Sigmoid colon (tissue), 7 donors: ENCODE measurements at places on chromosomes 4 and X. TPM values are rescaled to one million over a fixed set of nuclear protein-coding genes. Genes with fewer than 3 reads are reported as not detected.

SSX2B gene
- not detected for polyA plus RNA-seq

DNA sequence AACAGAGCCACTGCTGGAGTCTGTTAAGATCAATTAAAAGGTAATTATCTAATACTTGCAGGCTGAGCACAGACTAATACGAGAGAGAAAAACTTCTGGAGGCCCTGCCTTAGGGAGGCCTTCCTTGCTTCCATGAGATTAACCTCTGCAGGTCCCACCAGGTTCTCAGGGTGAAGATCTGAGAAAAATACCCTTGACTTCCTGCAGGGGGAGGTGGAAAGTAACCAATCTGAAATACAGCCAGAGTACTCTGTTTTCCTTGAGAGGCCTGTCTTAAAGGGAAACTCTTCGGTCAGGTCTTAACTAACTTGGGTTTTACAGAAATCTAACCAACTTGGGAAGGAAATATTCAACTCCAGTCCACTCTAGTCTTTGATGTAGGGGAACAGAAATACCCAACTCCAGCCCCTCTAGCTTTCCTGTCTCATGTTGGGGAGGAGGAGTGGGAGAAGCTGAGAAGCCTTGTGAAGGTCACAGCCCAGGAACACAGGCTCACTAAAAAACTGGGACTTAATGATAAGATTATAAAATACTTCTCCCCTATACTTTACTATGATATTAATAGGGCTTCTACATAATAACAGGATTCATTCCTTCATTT lies 77.1 kb downstream of the TBCK start:
- DNase-seq: no peak
- H3K4me1 ChIP-seq: no peaks in the 10 kb centered on the region
- no peaks in the 10 kb centered on the region for H3K27me3 ChIP-seq
- no peak overlapping the region for H3K27ac ChIP-seq
- H3K36me3 ChIP-seq: no peaks in the 10 kb centered on the region

CXorf49 gene
- polyA plus RNA-seq: not detected

SFRP2 gene
- polyA plus RNA-seq: 2.0 TPM

DNA sequence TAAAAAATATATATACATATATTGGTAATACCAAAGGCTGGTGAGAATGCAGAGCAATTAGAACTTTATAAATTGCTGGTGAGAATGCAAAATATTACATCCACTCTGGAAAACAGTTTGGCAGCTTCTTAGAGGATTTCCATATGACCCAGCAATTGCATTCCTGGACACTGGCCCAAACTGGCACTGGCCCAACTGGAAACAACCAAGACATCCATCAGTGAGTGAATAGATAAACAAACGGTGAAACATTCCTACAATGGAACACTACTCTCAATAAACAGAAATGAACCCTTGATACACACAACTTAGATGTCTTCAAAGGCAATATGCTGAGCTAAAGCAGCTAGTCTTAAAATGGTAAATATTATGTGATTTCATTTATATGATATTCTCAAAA lies 524.2 kb downstream of the IQCM start:
- no peak for DNase-seq
- no peaks in the 10 kb centered on the region for H3K27me3 ChIP-seq
- peak overlapping the region; percentile 3 for H3K27ac ChIP-seq

DNA sequence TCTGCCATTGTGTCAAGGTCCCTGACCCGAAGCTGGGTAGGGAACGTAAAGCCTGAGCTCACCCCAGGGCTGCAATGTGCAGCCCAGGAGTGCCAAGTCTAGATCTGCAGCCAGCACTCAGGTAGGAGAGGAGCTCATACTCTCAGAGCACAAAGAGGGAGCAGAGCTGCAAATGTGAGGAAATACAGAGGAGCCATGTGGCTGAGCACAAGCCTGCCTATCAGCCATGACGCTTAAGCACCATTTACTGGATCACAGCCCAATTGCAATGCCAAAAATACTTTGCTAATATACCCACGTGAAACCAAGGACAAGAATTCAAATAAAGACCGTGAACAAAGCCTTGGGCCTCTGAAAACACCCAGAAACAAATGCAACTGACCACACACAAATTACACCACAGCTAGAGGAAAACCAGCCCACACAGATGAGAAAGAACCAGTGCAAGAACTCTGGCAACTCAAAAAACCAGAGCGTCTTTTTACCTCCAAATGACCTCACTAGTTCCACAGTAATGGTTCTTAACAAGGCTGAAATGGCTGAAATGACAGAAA lies 69.0 kb upstream of the HPF1 start:
- no peaks in the 10 kb centered on the region for H3K4me1 ChIP-seq
- no peaks in the 10 kb centered on the region for H3K27me3 ChIP-seq
- no peak for DNase-seq
- H3K4me3 ChIP-seq: no peak overlapping the region
- H3K36me3 ChIP-seq: no peaks in the 10 kb centered on the region

CITED1 gene
- polyA plus RNA-seq: 2.4 TPM

IL1RAPL2 gene
- not detected for polyA plus RNA-seq

- H3K27ac ChIP-seq: no peak overlapping the region
- no peak overlapping the region for H3K4me3 ChIP-seq
- no peak for DNase-seq
- no peaks in the 10 kb centered on the region for H3K27me3 ChIP-seq
- H3K36me3 ChIP-seq: no peaks in the 10 kb centered on the region
Observed at GRCh38 chr4:46684041-46684440, 225.0 kb downstream of the COX7B2 start.

SYTL5 gene
- 21.0 TPM for polyA plus RNA-seq

PDLIM3 gene
- polyA plus RNA-seq: 7.9 TPM

- no peaks in the 10 kb centered on the region for H3K4me1 ChIP-seq
- no peaks in the 10 kb centered on the region for H3K27me3 ChIP-seq
- DNase-seq: no peak
- no peak overlapping the region for H3K4me3 ChIP-seq
- no peaks in the 10 kb centered on the region for H3K36me3 ChIP-seq
- no peak overlapping the region for H3K27ac ChIP-seq
Observed at GRCh38 chrX:55638933-55639332, 15.7 kb downstream of the FOXR2 start.

- H3K36me3 ChIP-seq: no peaks in the 10 kb centered on the region
- H3K27me3 ChIP-seq: no peaks in the 10 kb centered on the region
- DNase-seq: no peak
- H3K27ac ChIP-seq: no peak overlapping the region
- no peak overlapping the region for H3K4me3 ChIP-seq
- H3K4me1 ChIP-seq: no peaks in the 10 kb centered on the region
Observed at GRCh38 chr4:177680308-177680707, 238.1 kb upstream of the AGA start.

GRCh38 chr4:146975527-146975926 lies 29.9 kb upstream of the TTC29 start:
- no peak for DNase-seq
- no peaks in the 10 kb centered on the region for H3K27me3 ChIP-seq
- no peak overlapping the region for H3K4me3 ChIP-seq
- H3K27ac ChIP-seq: no peak overlapping the region
